Hair follicular keratinocyte (primary cell): ENCODE measurements at places on chromosomes 11 and 22. TPM values are rescaled to one million over a fixed set of nuclear protein-coding genes. Genes with fewer than 3 reads are reported as not detected.

Gene RIMBP3C
- total RNA-seq, result not detected in 2 replicates

Gene FAM111B
- 2.3 and 10.9 TPM in 2 replicates for total RNA-seq

Gene SLC22A8
- total RNA-seq, result not detected in 2 replicates

Gene PEX26
- 16.1 and 17.3 TPM in 2 replicates for total RNA-seq
